Activated naive CD4-positive, alpha-beta T cell treated with anti-CD3 and anti-CD28 coated beads, Interleukin-2, amount 50 U/mL, for 16 hours (primary cell): ENCODE measurements at places on chromosomes 1 and 21.
A peak's percentile ranks its signal among the peaks of the same experiment; 100 is the strongest.

- DNase-seq = no peak
Observed at GRCh38 chr1:184530226-184530625, 143.4 kb downstream of the C1orf21 start.

GRCh38 chr1:29094433-29094832 lies 29.3 kb downstream of the TMEM200B start:
- DNase-seq = no peak

- DNase-seq = peak; percentile 66
Observed at GRCh38 chr21:46097336-46098293, at the start of gene COL6A2. Gene COL6A2 (plus strand): TSS chr21:46098112.

DNA sequence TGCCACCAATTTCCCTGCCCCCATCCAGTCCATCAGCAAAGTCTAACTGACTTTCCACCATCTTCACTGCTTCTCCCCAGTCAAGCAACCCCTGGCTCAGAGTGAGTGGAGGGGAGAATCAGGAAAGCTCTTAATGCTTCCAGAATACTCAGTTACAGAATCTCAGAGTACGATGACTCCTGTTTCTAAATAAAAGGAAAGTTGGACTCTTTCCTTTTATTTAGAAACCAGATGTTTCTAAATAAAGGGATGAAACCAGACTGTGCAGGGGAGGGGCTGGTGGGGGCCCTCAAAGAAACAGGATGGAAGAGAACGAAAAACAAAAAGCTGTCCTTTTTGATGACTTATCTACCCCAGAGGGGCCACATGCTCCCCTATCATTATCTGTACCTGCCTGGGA lies 85.2 kb upstream of the PPM1J start:
- DNase-seq = no peak

- no peak for DNase-seq
Observed at GRCh38 chr1:115317101-115318012, 20.7 kb downstream of the NGF start.

DNA sequence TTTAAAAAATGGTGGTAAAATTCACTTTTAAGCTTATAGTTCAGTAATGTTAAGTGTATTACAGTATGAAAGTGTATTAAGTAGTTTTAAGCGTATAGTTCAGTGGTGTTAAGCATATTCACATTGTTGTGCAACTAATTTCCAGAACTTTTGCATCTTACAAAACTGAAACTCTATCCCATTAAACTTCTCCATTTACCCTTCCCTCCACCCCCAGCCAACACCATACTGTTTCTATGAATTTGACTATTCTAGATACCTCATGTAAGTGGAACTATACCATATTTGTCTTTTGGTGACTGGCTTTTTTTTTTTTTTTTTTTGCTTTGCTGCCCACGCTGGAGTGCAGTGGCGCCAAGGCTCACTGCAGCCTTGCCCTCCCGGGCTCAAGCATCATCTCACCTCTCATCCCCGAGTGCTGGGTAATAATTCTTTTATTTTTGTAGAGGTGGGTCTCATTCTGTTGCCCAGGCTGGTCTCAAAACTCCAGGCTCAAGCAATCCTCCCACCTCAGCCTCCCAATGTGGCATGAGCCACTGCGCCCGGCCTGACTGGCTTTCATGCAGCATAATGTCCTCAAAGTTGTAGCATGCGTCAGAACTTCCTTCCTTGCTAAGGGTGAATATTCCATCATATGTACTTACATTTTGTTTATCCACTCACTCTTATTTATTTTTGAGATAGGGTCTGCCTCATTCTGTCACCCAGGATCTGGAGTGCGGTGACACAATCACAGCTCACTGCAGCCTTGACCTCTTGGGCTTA lies 45.1 kb upstream of the BMP8B start:
- no peak for DNase-seq

GRCh38 chr1:230940848-230941247 lies 37.8 kb downstream of the TTC13 start:
- no peak for DNase-seq

DNA sequence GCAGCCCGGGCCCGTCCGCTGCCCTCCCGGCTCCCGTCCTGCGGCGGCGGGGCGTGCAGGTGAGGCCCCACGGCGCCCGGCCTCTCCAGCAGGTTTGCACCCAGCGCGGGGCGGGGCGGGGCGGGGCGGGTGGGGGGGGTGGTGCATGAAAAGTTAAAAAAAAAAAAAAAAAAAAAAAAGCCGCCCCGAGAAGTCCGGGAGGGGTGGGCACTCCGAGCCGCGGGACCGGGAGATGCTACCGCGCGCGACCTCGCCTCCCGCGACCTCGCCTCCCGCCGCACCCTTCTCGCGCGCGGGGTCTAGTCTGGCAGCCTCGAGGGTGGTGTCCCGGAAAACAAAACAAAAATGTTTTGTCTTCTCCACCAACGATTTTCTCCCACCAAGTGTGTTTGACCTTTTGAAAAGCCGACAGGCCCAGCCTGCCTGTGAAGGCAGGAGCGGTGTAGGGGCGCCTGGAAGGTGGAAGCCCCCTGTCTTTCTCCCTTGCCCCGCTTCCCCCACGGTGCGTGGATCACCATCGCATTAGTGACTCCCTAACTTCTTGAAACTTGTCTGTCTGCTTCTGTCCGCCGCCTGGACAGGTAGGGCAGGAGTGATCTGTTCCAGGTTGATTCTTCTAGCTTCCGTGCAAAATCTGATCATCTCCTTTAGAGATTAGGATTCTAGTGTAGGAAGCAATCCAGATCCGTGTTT lies 569 bp downstream of the RCAN3 start:
- DNase-seq = peak; percentile 28

DNA sequence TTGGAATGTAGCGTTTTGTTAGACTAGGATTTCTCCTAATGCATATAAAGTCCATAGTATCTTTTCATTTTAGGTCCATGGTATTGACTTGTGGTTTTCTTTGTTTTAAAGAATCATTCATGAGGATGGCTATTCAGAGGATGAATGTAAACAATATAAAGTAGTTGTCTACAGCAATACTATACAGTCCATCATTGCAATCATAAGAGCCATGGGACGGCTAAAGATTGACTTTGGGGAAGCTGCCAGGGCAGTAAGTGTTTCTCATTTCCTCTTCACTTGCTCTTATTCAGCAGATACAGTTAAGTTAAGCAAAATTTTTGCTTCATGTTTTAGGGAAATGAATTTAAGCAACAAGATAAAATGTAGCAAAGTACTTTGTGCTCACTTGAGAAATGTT lies 25.4 kb downstream of the GNAI3 start:
- no peak for DNase-seq

- DNase-seq = no peak
Observed at GRCh38 chr1:112762541-112763500, 47.7 kb upstream of the PPM1J start.

DNA sequence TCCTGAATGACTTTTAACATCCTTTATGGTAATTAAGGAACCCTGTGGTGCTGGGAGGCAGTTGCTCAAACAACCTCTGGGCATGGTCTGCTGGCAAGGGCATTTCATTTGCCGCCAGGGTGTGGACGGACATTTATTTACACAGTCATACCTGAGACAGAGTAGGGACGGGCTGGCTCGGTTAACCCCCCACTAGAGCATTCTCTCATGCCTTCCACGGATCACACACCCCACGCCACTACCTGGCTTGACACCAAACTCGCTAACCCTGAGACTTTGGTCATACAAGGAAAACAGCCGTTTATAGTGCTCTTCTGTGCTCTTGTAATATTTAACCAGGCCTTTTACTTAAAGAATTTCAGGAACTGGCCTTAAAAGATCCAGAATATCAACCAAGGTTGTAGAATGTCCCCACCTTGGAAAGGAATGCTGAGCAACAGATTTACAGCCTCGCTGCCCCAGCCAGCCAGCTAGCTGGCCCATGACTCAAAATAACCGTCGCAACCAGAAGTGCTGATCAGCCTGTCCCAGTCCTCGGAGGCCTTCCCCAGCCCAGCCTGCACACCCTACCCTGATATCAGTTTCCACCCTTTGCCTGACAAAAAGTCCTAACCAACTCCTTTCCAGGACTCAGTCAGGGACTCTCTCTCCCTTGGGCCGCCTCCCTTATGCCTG lies 6.5 kb upstream of the PDXK start:
- no peak for DNase-seq

GRCh38 chr1:111725192-111725591 lies 14.0 kb downstream of the INKA2 start:
- no peak for DNase-seq

- DNase-seq = no peak
Observed at GRCh38 chr1:160942926-160943325, 11.7 kb downstream of the ITLN2 start.

DNA sequence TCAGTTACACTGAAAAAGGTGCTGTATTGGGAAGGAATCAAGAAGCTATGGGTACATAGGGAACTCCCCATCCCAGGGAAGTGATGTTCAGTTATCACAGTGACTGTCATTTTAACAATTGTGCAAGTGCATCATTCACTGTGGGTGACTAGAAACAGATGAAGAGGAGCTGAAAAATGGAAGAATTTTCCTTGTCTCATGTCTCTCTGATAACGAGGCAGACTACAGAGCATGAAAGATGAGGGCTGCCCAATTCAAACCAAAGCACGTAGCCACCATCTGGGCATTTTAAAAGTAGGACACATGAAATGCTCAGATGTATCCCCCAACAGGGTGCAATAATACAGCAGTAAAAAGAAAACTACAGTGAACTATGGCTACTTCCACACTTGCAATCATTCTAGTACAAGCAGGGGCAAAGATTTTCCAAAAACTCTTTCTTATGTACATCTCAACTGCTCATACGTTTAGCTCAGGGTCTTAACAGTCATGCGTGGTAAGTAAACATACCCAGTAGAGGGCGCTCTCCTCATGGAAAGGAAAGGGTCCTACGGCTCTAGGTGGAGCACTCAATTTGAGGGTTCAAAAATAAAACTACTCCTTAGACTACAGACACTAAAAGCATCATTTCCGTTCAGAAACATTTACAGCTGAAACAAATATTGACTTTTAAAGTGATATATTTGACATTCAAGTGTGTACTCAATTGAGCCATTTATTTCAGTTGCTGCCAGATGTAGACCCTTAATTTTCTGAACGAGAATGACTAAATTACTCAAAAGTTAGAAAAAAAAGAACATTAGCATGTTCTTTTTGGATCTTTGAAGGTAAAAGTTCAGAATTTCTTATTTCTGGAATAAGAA lies 143.2 kb downstream of the KCTD3 start:
- no peak for DNase-seq

- no peak for DNase-seq
Observed at GRCh38 chr1:224488806-224489499, 54.4 kb upstream of the WDR26 start.
